ENCODE measurements at places on chromosomes 7 and 10.

DNA sequence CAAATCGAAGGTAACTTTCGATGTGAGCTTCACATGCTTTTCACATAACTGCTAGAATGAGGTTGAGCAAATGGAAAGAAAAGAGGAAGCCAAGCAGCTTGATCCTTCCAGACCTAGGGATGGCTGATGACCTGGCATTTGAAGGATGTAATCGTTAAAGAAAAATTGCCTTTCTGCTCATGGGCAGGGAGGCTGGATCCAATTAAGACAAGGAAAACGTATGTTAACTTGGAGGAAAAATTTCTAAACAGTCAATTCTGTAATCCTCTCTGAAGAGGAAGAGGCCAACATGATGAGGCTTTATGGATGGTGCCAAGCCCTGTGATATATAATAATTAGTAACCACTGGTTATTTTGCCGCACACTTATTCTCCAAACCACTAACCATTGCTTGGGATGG is 12.5 kb downstream of the GRK5 start:
- DNase-seq: no peak

DNA sequence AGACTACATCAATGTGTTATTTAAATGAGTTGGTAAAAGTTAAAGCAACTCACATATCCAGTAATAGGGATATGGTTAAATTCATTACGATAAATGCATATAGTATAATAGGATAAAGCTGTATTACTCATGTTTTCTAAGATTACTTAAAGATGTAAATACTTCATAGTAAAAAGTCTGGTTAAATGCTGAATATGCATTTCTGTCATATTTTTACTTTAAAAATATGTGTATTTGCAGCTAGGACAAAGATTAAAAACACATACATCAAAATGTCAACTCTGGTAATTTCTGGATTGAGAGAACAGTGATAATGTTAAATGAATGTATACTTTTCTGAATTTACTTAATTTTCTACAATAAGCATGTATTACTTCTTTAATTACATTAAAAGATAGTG is 15.1 kb downstream of the PPP1R9A start:
- no peak for DNase-seq

DNA sequence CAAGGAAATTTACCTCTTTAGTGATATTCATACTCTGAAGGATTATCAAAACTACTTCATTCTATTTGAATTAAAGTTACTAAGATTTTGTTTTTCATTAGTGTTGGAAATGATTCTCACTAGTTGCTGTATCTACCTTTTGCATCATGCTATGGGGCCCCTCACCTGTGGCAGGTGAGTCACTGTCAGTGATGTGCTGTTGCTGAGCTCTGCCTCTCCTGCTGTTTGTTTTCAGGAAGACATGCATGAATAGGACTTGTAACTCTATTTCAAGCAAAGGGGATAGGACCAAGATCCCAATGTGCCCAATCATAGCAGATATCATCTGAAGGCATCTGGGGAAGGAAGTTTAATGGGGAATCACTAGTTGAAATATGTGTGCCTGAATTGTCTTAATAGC is 57.4 kb upstream of the AGR3 start:
- no peak for DNase-seq

- DNase-seq: no peak
Observed at GRCh38 chr7:141073641-141074161, at the start of gene TMEM178B. TSS of gene TMEM178B (plus strand) at chr7:141074064.

DNA sequence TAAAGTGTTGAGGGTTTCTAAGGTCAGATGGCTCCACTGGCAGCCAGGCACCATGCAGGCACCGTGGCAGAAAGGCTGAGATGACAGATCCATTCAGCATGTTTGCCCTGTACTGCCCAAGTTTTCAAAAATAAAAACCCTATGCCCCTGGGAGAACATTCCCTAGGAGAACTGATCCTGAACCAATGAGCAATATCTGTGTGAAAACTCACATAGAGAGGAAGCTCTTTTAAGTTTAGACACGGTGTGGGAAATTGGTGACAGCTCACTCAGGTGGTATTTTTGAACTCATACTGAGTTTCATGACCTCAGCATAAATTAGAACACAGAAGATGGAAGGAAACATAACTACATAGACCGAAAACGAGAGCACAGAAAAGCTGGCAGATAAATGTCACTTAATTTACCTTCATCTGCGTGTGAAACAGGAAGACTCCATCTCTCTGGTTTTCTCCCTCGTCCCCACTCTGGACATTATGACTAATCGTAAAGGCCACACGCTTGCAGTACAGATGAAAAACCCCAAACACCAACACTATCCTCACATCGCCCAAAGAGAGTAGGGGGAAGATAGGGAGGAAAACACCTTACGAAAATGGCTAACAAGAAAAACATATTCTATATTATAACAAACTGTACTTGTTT is 127.8 kb downstream of the ICA1 start:
- DNase-seq: no peak

GRCh38 chr10:75243426-75243825 is 7.7 kb upstream of the COMTD1 start:
- DNase-seq: no peak

DNA sequence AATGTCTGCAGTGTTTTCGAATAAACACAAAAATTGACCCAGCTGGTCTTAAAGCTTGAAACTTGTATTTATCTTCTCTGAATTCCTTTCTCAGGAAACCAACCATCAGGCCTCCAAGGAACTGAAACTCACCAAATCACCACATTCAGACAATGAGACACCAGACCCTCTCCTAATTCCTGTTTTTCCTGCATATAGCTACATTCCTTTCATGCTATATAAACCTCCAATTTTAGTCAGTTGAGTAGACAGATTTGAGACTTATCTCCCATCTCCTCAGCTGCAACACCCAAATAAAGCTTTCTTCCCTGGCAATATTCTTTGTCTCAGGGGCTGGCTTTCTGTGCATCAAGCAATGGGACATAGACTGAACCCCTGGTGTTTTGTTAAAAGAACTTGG is 317.0 kb downstream of the CACNA2D1 start:
- DNase-seq: no peak

DNA sequence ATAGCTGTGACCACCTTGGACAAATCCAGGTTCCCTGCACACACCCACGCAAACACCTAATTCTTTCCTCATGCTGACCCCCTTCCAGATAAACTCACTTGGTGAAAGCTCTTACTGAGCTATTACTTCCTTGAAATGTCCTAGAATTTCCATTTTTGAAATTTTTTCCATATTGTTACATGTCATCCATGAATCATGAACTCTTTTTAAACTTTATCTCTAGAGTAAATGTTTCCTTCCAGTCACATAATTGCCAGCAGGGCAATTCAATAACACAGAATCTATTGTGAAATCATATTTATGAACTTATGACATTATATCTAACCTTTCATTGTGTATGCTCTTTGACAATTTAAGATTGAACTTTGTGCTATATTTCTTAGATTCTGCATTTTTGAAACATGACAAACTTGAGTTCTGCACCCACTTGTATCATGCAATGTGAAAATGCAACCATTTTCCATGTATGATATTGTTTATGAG is 26.8 kb upstream of the FGL2 start:
- no peak for DNase-seq
